BE2C (cell line): ENCODE measurements at places on chromosomes 13 and 19.

GRCh38 chr19:30355586-30355985, 16.6 kb upstream of the ZNF536 start:
- no peak for DNase-seq

GRCh38 chr19:19022380-19022961, 10.8 kb downstream of the SUGP2 start:
- DNase-seq = no peak

DNA sequence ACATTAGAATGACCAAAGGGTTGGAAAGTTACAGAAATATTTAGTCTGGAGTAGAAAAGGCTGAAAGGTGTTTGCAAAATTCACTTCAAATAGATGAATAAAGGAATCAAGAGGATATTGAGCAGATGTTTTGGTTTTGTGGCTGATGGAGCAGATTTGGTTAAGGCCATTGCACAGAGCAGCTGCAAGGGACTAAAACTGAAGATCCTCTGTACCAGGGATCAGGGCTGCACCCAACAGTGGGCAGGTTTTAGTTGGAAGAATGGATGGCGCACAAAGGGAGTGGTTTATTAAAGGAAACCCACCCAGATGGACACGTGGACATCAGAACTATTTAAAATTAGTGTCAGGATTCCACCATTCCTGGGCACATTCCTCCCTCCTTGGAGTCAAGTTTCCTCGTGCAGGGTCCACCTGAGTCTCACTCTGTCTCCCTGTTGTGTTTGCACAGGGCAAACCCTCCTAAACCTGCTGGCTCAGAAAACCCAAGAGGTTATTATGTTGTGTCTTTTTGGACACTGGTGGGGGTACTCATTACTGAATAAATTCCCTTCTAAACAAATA, 9.2 kb upstream of the UBAC2 start:
- DNase-seq = no peak

DNA sequence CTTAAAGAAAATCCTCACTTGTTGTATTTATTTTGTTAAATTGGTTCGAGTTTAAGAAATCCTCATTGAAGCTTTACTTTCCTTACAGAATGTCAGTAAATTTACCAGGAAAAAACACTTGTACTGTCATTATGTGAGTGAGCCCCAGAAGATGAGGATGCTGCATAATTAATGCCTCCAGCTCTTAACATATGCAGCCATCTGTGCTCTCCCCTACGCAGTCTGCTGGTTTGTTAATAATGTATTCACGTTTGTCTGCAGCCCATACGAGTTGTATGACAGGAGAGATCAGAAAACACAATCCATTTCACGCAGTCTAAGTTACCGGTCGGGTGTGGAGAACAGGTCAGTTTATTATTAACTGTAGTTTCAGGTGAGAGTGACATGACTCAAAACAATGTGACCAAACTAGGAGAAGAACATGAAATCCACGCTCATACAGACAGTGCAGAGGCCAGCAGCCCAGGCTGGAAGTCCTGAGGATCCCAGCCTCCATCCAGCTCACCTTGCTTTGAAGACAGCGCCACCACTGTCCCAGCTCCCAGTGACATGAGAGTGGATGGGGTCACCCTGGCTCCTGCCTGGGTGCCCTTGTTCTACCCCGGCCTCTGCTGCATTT, 19.8 kb upstream of the ATP11A start:
- no peak for DNase-seq

DNA sequence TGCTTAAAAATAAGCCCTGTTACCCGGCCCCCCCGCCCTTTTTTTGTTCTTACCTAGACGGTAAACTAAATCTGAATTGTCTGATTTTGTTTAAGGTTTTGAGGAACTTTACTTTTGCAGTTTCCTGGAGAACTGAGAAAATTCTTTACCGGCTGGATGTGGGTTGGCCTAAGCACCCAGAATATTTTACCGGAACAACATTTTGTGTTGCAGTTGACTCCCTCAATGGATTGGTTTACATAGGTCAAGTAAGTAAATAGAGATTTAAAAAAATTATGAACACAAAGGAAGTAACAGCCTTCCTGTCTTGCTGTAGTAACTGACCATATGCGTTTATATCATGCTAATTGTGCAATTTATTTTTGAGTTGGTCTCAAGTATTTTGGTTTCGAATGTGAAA, 785 bp downstream of the NHLRC3 start:
- DNase-seq = no peak

DNA sequence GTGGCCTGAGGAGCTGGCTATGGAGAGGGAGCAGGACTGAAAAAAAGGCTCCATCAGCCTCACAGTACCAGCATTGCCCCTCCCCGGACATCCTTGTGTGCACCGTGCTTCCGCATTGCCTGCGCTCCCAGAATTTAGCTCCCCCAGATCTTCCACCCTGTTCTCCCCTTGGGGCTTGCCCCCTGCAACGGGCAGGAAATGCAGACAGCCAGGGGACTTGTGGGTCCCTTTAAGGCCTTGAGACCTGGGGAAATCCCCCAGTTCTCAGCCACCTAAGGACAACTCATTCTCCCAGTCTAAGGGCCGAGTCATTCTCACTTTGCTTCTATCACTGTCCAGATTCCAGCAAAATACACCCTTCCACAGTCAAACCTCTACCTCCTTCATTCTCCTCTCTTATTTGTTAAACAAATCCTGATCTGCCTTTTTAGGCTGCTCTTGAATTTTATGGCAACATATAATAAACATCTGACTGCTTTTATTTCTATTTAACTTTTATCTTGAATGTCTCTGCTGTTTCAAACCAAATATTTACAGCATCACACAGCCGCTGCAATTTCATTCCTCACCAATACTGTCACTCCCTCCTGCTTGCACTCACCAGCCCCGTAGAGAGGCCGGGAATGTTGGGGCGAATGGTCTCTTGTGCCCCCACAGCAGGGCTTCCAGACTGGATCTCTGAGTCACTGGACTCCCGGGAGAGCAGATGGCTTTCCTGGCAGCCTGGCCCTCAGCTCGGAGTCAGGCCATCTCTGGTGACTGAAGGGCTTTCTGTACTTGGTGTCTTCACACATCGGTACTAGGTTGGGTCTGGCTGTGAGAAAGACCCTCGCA, 221.9 kb downstream of the TSHZ3 start:
- no peak for DNase-seq

DNA sequence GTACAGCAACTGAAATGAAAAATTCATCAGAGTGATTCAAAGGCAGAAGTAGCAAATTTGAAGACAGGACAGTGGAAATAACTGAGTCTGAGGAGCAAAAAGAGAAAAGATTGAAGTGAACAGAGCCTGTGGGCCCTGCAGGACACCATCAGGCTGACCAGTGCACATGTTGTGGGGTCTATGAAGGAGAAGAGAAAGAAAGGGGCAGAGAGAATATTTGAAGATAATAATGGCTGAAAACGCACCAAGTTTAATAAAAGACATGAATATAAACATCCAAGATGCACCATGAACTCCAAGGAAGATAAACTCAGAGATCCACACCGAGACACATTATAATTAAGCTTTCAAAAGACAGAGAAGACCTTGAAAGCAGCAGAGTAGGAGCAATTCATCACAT, 15.4 kb downstream of the ATP4B start:
- no peak for DNase-seq

DNA sequence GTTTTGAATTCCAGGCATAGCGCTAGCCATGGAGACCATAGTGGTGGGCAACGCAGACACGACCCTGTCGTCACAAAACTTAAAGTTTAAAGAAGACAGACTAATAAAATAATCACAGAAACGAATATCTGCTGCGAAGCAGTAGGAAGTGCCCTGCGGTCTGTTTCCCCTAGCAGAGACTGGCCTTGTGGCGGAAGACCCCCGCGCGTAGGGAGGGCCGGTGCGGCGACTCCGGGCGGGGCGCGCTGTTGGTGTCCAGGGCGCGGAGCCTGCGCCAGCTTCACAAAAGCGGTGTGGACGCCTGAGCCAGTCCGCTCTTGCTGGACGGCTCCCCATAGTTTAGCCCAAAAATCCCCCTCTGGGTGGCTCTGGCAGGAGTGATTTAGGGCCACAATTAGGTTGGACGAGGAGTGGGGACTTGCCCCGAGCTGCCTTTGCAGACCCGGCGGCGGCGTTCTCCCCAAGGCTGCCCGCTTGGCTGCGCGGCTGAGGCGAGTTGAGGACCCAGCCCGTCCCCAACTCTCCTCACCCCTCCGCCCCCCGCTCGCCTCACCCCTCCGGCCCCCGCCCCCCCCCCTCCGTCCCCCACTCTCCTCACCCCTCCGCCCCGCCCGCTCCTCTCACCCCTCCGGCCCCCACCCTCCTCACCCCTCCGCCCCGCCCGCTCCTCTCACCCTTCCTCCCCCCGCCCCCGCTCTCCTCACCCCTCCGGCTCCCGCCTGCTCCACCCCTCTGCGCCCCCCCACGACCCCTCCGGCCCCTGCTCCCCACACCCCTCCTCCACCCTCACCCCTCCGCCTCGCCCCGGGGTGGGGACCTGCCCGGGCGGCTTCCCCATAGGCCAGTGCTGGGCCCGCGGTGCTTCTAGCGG, 14.2 kb upstream of the LATS2 start:
- no peak for DNase-seq

DNA sequence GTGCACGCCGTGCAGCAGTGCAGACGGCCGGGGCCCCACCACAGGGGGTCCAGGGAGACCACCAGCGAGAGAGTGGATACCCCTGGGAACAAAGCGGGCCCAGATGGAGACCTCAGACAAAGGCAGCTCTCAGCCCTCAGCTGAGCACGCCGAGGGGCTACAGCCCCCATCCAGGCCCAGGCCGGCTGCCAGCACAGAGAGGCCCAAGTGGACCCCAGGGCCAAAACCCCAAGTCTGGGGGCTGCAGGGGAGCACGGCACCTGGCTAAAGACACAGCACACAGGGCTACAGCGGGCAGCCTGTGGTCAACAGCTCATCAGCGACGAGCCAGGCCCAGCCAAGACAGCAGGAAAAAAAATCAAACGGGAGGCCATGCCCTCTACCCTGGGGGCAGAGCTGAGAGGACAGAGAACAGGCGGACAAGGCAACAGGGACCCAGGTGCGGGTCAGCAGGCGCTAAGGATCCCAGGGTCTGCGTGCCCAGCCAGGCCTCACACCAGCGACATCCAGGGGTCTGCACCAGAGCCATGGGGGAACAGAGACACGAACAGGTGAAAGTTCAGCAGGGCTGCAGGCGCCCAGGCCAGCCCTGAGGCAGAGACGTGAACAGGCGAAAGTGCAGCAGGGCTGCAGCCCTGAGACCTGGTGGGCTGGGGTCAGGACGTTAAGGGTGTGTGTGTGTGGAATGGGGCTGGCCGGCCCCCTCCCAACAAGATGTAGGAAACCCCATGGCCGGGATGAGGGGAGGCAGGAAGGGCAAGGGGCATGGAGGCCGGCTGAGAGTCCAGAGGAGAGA, 34.3 kb downstream of the RASA3 start:
- DNase-seq = no peak

- peak; percentile 71 for DNase-seq
Measured at GRCh38 chr19:27709496-27709895, 1503.5 kb downstream of the UQCRFS1 start.

GRCh38 chr19:44677019-44677811, 5.9 kb downstream of the CEACAM19 start:
- DNase-seq = peak; percentile 68
